ENCODE measurements at places on chromosomes 7 and 10. TPM values are rescaled to one million over a fixed set of nuclear protein-coding genes. Genes with fewer than 3 reads are reported as not detected.

The FUOM gene
- 8.4 TPM for total RNA-seq

The SEM1 gene
- total RNA-seq = 25.7 TPM

The FOXI2 gene
- total RNA-seq = not detected

The CPXM2 gene
- total RNA-seq = 7.8 TPM

The SPDYE8 gene
- total RNA-seq = not detected

The ELFN1 gene
- total RNA-seq = 4.3 TPM

The HOXA7 gene
- not detected for total RNA-seq

The OR2A5 gene
- total RNA-seq = not detected

The PRKAR2B gene
- 10.9 TPM for total RNA-seq

The ITPRIP gene
- 11.1 TPM for total RNA-seq

DNA sequence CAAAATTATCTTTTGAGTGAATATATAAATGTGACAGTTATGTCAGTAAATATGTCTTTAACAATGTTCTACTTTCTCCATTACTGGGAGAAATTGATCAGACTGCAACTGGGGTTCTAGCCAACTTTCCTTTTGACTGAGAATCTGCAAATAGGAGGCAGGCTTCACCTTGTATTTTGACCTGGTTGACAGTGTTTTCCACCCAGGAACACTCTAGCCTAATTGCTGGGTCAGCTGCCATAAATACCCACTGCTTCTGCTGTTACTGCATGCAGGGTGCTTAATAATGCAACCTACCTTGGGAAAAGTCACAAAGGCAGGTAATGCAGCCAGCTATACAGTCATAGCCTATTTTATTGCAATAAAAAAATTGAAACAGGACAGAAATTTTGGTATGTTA is 319.0 kb downstream of the DGKB start:
- DNase-seq = no peak

GRCh38 chr7:145875267-145875666 is 241.3 kb upstream of the CNTNAP2 start:
- no peak for DNase-seq

- no peak for DNase-seq
Observed at GRCh38 chr7:22181663-22182062, 175.3 kb downstream of the RAPGEF5 start.

- DNase-seq = no peak
Observed at GRCh38 chr10:35739998-35740397, 97.9 kb upstream of the FZD8 start.

GRCh38 chr10:26384600-26384999 is 53.5 kb upstream of the APBB1IP start:
- DNase-seq = no peak

DNA sequence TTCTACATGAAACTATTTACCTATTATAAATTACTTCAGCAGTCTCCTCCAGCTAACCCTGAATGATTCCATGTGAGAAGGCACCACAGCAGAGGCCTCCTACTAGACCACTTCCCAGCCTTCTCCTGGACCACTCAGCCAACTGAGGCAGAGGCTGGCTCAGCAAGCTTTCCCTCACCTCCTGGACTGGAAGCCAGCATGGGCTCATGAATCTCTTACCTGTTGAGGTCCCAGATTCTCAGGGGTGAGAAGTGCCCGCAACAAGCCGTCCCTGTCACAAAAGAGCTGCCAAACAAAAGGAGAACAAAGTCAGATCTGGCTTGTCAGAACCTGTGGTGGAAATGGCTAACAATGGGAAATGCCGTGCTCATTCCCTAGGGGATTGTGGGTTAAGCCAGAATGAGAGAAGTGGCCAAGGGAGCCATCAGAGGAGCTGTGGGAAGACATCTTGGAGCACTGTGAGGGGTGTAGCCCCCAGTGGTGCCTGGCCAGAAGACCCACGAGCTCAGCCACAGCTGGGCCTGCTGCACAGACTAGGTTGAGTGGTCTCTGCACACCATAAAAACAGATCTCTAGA is 36.5 kb downstream of the DPCD start:
- no peak for DNase-seq

- DNase-seq = peak; percentile 68
Observed at GRCh38 chr7:111089822-111090426, 1.0 kb upstream of the LRRN3 start.

- peak; percentile 32 for DNase-seq
Observed at GRCh38 chr7:12322284-12322902, 81.3 kb downstream of the VWDE start.

GRCh38 chr7:46244757-46245156 is 323.7 kb upstream of the IGFBP3 start:
- DNase-seq = no peak

DNA sequence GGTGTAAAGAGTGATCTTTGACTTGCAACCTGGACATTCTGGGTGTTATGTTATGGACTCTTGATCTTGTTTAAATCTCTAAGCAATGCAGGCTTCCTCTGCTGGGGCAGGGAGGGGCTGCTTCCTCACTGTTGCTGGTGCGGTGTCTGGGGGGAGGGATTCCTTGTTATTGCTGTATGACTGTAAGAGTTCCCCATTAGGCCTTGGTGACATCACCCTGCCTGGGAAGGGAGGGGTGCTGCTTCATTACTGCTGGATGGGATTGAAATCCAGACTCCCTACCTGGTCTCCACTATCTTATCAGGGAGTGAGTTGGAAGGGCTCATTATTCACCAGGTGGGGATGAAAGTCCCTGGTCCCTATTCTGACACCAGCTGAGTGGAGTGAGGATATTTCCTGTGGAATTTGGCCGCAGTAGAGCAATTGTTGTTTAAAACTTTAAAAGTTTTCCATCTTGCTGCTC is 8.8 kb downstream of the OGDH start:
- DNase-seq = no peak

GRCh38 chr10:82924711-82925110 is 1049.7 kb downstream of the NRG3 start:
- DNase-seq = peak; percentile 17

- no peak for DNase-seq
Observed at GRCh38 chr10:131818510-131819234, 82.1 kb upstream of the PPP2R2D start.

GRCh38 chr10:98664329-98665042 is 217.8 kb upstream of the HPS1 start:
- DNase-seq = no peak

GRCh38 chr7:74428023-74428422 is 25.7 kb upstream of the GTF2IRD1 start:
- DNase-seq = no peak

GRCh38 chr7:21927693-21928092 is 18.0 kb downstream of the CDCA7L start:
- no peak for DNase-seq

DNA sequence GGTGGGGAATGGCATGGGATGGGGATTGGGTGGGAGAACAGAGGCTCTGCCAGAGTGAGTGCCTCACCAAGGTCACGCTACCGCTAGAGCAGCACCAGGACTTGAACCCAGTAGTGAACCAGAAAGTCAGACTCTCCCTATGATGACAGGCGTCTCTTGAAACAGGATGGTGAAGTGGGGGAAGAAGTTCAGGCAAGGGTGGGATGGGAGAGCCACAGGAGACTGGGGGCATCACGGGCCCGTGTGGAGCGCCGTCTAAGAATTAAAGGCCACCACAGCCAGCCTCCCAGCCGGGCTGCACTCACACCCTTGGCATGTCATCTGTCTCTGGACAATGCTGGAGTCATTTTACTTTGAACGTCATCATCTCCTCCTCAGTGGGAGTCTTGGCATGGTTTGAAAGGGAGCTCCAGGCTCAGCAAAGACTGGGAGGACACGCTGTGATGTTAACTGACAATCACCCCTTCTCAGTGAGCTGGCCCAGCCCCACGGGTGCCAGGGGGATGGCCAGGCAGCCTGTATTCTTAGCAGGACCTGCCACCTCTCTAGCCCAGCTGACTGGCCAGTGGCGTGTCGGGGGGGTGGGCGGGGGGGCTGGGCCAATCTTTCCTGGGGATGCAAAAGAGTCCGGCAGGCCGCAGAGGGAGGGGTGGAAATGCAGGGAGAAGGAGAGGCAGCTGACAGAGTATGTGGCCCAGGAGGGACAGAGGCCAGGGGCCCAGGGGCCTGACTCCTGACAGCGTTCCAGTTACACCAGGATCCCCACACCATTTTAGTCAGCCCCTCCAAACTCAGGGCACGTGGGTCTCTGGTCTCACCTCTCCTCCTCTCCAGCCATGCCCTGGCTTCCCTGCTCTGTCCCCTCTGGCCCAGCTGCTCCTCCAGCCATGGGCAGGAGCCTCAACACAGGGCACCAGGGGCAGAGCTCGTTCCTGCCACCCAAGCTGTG is 96.2 kb downstream of the VOPP1 start:
- DNase-seq = no peak

DNA sequence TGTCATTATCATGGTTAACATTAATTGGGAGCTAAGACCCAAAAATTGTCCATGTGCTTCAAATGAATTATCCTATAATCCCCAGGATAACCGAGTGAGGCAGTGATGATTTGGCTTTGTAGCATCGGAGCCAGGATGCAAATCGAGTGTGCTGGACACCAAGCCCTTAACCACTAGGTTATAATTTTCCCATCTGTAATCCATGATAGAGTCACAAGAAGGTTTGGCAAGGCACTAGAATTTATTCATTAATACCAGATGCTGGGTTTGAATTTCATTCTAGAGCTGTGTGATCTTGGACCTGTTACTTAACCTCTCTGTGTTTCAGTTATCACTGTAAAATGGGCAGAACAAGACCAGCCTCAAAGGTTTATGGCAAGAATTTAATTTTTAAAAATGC is 21.0 kb upstream of the ITGB1 start:
- no peak for DNase-seq

Data from tongue (tissue), 3 donors.